ENCODE measurements at places on chromosomes 7 and 10. TPM values are rescaled to one million over a fixed set of nuclear protein-coding genes. Genes with fewer than 3 reads are reported as not detected.

DNA sequence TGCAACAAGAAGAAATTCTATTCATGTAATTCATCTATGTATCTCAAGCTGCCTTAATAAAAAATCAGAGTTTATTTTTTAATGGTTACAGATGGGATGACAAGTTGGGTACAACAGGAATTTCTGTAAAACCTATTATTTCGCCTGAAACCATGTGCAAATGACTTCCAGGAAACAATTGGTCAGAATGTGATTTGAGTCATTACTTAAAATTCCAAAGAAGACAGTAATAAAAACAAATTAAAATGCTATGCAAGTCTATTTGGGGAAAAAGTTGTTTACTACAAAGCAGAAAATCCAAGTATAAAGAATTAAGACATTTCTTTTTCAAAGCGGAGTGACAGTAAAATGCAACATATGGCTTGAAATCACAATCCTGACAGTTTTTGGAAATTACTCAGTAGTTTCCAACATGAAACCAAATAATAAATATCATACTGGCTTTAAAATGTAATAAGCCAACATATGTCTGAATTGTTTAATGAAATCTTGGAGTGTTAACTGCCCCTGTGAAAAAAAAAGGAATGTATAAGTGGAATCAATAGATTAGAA is 41.5 kb upstream of the SEMA3C start:
- no peaks in the 10 kb centered on the region for H3K36me3 ChIP-seq
- no peaks in the 10 kb centered on the region for H3K4me1 ChIP-seq
- no peak overlapping the region for H3K27ac ChIP-seq
- no peak overlapping the region for H3K4me3 ChIP-seq
- no peak for DNase-seq

- no peak overlapping the region for H3K27ac ChIP-seq
- peaks cover 19% of the 10 kb centered on the region for H3K4me1 ChIP-seq
Measured at GRCh38 chr7:90605055-90605454, 8.9 kb downstream of the CDK14 start.

DNA sequence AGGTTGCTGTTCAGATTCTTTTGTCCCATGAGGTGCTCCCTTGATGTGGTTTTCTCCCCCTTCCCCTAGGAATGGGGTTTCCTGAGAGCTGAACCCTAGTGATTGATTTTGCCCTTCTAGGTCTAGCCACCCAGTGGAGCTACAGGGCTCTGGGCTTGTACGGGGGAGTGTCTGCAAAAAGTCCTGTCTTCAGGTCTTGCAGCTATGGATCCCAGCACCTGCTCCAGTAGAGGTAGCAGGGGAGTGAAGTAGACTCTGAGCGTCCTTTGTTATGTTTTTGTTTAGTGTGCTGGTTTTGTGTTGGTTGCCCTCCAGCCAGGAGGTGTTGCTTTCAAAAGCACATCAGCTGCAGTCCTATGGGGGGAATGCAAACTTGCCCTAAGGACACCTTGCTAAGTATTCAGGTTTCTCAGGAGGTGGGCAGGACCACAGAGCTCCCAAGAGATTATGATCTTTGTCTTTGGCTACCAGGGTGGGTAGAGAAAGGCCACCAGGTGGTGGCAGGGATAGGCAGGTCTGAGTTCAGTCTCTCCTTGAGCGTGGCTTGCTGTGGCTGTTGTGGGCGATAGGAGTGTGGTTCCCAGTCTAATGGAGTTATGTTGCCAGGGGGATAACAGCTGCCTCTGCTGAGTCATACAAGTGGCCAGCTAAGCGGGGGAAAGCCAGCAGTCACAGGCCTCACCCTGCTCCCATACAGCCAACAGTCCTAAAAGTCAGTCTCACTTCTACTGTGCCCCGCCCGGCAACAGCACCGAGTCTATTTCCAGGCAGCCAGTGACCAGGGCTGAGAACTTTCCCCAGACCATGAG is 92.4 kb upstream of the JCAD start:
- H3K4me3 ChIP-seq, result no peak overlapping the region
- no peaks in the 10 kb centered on the region for H3K36me3 ChIP-seq
- no peaks in the 10 kb centered on the region for H3K27me3 ChIP-seq
- DNase-seq, result peak; percentile 25
- no peak overlapping the region for H3K27ac ChIP-seq
- H3K4me1 ChIP-seq, result peaks cover 5% of the 10 kb centered on the region

GRCh38 chr7:92685136-92686042 is 95.2 kb upstream of the FAM133B start:
- no peaks in the 10 kb centered on the region for H3K27me3 ChIP-seq
- no peak for DNase-seq
- no peaks in the 10 kb centered on the region for H3K36me3 ChIP-seq
- H3K27ac ChIP-seq, result no peak overlapping the region
- H3K4me1 ChIP-seq, result peaks cover 9% of the 10 kb centered on the region
- H3K4me3 ChIP-seq, result no peak overlapping the region

GRCh38 chr7:111150709-111151108 is 59.8 kb downstream of the LRRN3 start:
- no peaks in the 10 kb centered on the region for H3K27me3 ChIP-seq
- H3K4me3 ChIP-seq, result no peak overlapping the region
- DNase-seq, result no peak
- no peaks in the 10 kb centered on the region for H3K36me3 ChIP-seq
- no peaks in the 10 kb centered on the region for H3K4me1 ChIP-seq

DNA sequence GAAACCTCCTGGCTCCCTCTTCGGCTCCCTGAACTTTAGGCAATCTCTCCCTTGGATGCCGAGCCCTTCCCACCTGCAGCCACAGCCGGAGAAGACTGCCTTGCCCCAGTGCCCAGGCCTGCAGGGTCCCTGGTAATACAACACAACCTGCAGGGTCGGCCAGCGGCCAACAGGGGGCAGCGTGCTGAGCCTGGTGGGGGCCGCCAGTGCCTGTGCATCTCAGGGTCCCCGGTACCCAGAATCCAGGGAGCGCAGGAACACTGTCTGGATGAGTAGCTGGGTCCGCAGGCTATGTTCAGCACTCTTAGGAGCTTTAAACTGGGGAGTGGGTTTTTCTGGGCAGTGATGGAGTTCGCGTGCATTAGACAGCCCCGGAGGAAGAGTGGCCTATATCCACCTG is 17.5 kb upstream of the C10orf71 start:
- H3K4me1 ChIP-seq, result no peaks in the 10 kb centered on the region
- H3K36me3 ChIP-seq, result no peaks in the 10 kb centered on the region
- H3K4me3 ChIP-seq, result no peak overlapping the region
- no peaks in the 10 kb centered on the region for H3K27me3 ChIP-seq
- H3K27ac ChIP-seq, result no peak overlapping the region

- H3K4me3 ChIP-seq, result no peak overlapping the region
- peaks cover 4% of the 10 kb centered on the region for H3K4me1 ChIP-seq
- H3K27ac ChIP-seq, result no peak overlapping the region
- no peaks in the 10 kb centered on the region for H3K27me3 ChIP-seq
- DNase-seq, result no peak
Measured at GRCh38 chr7:107068156-107068555, 23.7 kb downstream of the PRKAR2B start.

DNA sequence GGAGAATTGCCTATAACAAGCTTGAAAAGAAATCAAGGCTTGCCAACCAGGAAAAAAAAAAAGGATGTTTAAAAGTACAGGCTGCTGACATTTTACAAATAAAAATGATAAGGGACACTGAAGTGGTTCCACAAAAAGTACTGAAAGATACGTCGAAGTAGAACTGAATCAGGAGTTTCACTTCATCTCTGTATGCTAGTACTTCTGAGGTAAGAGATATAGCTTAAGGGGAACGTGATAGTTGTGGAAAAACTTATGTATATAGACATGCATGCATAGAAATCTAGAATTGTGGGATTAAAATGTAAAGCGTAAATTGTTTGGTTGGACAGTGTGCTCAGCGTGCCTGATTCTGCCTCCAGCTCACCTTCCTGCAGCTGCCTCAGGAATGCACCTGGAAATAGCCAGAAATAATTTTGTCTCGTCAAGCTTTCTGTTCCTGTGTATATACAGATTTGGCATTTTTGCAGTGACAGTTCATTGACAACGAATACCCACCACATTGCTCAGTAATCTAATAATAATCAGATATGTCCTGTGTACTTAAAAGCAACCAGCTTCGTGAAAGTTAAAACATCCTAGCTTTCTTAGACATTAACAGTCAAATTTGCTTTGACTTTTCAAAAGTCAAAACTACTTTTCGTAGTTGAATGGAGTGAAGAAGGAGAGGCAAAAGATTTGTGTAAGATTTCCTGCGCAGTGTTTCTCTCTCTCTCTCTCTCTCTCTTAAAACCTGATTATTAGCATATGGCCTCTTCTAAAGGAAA is 1.4 kb downstream of the SOSTDC1 start:
- no peak for DNase-seq
- no peaks in the 10 kb centered on the region for H3K36me3 ChIP-seq
- H3K4me3 ChIP-seq, result peak overlapping the region; percentile 18
- H3K27ac ChIP-seq, result no peak overlapping the region
- no peaks in the 10 kb centered on the region for H3K27me3 ChIP-seq

DNA sequence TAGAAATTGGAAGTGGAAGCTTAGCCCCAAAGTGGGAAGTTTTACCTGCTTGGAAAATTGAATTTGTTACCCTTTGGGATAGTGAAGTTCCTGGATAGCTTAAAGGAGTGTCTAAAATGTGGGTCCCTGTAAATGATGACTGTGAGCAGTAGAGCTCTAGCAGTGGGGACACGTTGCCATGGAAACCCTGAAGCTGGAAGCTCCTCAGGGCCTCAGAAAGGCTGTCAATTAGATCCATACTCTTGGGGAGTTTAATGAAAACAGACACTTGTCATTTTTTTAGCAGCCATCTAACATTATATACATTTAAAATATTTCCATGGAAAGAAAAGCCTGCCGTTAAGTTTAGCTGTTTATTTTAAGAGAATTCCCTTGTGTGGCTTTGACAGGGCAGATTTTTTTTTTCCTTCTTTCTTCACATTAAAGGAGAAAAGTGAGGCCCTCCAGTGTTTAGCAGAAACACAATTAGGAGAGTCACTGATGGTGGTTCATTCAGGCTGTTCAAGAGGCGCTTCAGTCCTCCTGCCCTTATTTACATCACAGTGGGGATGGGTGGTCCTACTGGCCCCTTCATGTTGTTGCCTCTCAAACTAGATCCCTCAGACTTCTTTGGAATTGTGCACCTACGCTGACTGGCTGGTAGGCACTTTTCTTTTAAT is 518.4 kb downstream of the CCSER2 start:
- H3K4me1 ChIP-seq, result no peaks in the 10 kb centered on the region
- DNase-seq, result no peak
- H3K27me3 ChIP-seq, result no peaks in the 10 kb centered on the region
- H3K36me3 ChIP-seq, result no peaks in the 10 kb centered on the region

DNA sequence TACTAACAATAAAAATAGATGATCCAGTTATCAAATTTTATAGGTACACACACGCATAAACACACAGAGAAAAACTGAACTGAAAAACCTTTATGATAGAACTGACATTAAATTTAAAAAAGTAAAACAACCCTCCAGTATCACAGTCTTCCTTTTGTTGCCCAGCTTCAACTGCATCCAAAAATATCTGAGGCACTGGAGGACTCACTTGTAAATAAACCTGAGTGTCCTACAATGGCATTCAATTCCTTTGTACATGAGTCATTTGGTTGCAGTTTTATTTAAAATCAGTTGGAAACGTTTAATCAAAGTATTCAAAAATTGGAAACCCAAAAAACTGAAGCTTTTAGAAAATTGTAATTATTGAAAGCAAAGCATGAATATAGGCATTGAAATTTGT is 265.2 kb upstream of the CSTF2T start:
- no peak overlapping the region for H3K4me3 ChIP-seq
- no peak for DNase-seq
- H3K36me3 ChIP-seq, result no peaks in the 10 kb centered on the region
- no peak overlapping the region for H3K27ac ChIP-seq
- H3K27me3 ChIP-seq, result no peaks in the 10 kb centered on the region

- peak overlapping the region; percentile 64 for H3K27ac ChIP-seq
- peak; percentile 77 for DNase-seq
- peak overlapping the region; percentile 25 for H3K4me3 ChIP-seq
Measured at GRCh38 chr7:51229106-51229537, 87.5 kb downstream of the COBL start.

DNA sequence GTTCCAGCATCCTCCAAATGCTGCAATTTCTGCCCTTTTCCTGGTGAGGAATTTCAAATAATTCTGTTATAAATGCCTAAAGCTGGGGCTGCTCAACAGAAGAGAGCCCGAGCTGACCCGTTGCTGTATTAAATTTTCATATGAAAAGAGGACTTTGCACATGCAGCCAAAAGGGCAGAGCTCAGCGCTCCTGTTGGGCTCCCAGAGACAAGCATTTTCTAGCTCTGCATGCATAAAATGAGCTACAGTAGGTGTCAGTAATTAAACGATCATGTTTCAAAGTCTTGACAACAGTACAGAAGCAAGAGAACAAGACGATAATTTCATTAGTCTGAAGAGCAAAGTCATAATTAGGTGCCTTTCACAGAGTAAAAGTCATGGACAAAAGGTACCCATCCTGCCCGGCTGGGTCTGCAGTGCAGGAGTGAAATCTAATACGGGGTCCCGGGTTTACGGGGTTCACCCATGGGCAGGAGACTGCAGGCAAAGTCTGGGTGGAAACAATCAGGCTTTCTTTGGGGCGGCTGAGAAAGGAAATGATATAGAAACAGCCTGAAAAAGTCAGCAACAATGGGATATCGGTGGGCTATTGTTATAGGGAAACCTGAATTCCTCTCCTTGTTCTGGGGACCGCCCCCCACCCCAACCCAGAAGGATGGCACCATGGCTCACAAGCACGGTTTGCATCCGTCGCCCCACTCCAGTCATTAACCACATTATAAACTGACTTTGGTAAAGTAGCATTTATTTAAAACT is 66.0 kb downstream of the EBF3 start:
- no peak for DNase-seq
- H3K4me3 ChIP-seq, result no peak overlapping the region
- H3K36me3 ChIP-seq, result no peaks in the 10 kb centered on the region
- H3K4me1 ChIP-seq, result peaks cover 8% of the 10 kb centered on the region
- no peaks in the 10 kb centered on the region for H3K27me3 ChIP-seq
- no peak overlapping the region for H3K27ac ChIP-seq

DNA sequence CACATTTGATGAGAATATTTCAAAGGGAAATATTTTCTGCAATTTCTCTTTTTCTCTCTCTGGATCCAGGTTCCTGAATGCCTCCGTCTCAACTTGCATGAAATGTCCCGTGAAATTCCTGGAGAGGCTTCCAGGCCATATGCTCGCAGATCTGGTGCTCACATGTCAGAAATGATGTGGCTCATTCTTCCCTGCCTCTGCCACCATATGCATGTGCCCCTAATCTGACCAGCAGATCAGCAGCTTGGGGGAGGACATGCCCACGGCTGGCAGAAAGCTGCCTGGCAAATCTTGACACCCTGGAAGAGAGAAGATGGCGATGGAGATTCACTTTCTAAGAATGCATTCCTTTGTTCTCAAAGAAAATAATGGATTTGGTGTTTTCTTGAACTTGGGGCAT is 490.7 kb downstream of the RPS24 start:
- no peaks in the 10 kb centered on the region for H3K36me3 ChIP-seq
- DNase-seq, result no peak
- H3K27ac ChIP-seq, result no peak overlapping the region

- H3K27me3 ChIP-seq, result no peaks in the 10 kb centered on the region
- DNase-seq, result no peak
- no peak overlapping the region for H3K27ac ChIP-seq
Measured at GRCh38 chr10:9681655-9682054, 1336.0 kb upstream of the CELF2 start.

The IPMK gene
- total RNA-seq, result 2.6 TPM

The UPK3B gene
- 49.5 TPM for total RNA-seq

The LRWD1 gene
- 33.8 TPM for total RNA-seq

The KLLN gene
- not detected for total RNA-seq

The HOXA6 gene
- 5.8 TPM for total RNA-seq

The WEE2 gene
- total RNA-seq, result 0.78 TPM

Data from upper lobe of left lung (tissue), 6 donors.